CD4-positive, alpha-beta T cell treated with Interferon alpha-2 for 1 hour (primary cell): ENCODE measurements at places on chromosomes 3 and 15.
A peak's percentile ranks its signal among the peaks of the same experiment; 100 is the strongest.

DNA sequence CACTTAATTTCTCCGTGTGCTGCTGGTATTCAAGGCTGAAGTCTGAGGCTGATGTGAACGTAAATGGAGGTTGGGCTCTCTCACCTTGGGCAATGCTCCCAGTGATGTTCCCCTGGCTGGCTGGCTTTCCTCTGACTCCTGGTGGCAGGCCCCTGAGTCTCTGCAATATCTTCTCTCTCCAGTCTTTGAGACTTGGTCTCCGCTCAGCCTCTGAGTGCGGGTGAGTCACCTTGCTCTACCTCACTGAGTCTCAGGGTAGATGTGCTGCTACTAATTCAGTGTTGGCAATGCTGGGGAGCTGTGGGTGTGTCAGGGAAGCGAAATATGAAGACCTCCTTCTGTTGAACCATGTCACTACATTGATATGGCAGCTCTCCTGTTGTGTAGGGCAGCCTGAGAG is 31.3 kb upstream of the TRIM59 start:
- DNase-seq: no peak

DNA sequence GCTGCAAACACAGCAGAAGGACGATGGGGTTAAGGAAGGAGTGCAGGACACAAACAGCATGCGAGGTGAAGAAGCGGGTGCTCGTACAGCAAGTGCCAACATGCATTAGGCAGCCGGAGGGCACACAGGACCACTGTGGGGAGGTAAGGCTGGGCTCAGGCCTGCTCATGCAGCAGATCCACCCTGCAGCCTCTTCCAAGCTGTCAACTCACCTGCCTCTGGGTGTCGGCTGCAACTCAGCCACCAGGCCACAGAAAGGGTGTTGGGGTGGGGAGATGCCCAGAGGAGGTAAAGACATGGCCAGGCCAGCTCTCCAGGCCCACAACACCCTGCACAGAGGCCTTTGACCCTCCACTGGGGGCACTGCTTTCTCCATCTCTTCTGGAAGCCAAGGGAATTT is 44.2 kb downstream of the TGM4 start:
- DNase-seq: no peak

DNA sequence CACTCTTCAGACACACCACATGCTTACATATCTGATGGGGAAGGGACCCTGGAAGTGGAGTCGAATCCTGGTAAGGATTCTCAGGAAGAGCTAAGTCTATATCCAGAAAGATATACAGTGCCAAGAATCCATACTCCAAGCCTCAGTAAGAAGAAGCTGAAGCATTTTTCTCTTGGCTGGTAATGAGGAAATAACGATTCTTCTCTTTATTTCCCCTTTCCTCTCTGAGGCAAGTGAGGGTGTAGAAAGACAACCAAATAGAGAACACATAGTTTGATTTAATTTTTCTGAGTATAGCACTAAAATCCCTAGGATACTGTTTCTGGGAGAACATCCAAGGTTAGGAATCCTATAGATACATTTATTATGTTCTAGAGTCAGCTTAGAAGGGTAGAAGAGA is 857.3 kb downstream of the TUSC7 start:
- no peak for DNase-seq

- no peak for DNase-seq
Measured at GRCh38 chr15:98321896-98322295, 326.4 kb upstream of the IGF1R start.

DNA sequence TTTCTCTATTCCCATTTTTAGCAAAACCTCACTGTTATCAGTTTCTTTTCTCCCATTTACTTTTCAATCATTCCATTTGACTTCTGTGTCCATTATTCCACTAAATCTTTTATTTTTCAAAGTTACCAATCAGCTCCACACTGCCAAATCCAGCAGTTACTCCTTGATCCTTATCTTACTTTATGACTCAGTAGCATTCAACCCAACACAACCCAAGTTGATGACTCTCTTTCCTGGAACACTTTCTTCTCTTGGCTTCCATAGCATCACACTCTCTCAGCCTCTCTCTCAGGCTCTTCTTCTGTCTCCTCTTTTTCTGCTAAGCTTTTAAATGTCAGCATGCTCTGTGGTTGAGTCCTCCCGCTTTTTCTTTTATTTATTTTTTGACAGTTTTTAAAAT is 36.3 kb downstream of the RASGRP1 start:
- no peak for DNase-seq

- no peak for DNase-seq
Measured at GRCh38 chr15:23416349-23417276, 30.4 kb downstream of the GOLGA6L2 start.

DNA sequence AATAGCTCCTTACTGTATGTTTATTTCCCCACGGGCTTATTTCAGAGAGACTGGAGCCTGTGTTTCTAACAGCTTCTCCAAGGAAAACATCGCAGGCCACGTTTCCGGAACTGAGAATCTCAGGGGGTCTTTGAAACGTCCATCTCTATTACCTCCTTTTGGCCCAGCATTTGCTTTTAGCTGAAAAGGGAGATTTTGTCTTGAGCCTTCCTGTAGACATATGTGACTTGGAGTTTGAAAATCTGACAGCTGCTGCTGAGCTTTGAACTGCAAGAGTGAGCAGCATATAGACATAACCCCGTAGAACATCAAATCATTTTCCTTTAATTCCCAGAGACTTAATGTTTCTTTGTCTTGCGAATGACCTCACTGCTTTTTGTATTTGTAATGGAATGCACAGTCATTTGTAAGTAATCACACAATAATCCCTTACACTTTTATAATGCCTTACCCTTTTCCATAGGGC is 54.6 kb downstream of the LPP start:
- DNase-seq: no peak

DNA sequence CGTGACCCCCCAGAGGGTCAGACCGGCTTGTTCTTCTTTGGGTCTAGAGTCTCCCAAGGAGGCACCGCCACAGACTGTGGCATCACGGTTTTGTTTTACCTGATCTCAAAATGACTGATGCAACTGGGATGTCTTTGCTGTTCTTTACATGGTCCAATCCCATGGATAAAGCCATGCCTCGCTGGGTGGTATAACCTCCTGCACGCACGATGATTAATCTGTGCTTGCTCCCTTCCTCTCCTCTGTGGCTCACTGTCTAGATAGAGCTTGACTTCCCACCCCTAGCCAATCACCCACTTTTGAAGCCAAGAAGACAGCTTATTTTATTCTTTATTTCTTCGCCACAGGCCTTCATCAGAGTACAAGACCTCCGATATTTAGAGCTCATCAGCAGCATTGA is 36.6 kb upstream of the RHO start:
- peak; percentile 8 for DNase-seq

DNA sequence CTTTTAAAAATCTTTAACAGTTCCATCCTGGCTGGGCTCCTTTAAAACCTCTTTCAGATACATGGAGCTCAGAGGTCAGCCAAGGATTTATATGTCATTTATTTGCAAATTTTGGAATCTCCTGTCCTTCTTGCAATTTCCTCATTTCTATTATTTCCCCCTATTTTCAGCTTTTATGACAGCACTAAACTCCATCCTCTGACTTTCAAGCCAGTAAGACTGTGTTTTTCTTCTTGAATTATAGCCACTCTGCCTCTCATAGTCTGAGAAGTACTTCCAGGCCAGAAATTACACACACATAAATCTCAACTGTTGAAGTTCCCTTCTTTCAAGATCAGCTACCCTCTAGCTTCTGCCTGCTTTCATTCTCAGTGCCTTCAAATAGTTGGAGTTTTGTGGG is 73.2 kb downstream of the IQCH start:
- DNase-seq: no peak

- DNase-seq: no peak
Measured at GRCh38 chr3:126459763-126460127, 15.9 kb downstream of the ZXDC start.

DNA sequence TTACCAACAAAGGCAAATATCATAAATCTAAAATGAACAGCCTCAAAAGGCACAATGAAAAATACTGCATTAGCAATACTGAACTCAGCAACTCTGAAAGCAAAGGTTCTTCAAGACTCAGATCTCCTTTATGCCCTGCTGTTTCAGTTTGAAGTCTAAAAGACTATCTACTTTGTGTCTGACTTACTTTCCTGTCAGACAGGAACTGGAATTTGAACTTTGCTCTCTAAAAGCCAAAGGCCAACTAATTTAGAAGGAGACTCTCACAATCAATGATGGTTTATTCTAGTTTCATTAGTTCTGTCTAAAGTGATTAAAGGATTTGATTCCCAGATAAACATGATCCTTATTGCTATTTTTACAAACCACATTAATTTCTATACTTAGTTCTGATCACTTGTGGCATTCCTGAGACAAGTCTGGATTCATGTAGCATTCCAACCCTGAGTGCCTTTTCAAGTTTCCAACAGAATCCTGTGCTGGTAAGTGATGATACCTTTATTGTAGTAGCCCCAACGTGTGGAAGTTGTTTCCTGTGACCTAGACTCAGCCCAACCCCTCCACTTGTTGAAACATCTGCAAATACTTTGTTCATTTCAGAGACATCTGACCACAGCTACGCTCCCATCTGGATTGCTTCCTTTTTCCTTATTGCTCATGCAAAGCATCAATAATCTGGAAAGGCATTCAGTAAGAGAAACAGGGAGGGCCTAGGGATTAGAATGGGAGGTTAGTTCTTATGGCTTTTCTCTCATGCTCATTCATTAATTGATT is 14.9 kb upstream of the LEKR1 start:
- DNase-seq: no peak

DNA sequence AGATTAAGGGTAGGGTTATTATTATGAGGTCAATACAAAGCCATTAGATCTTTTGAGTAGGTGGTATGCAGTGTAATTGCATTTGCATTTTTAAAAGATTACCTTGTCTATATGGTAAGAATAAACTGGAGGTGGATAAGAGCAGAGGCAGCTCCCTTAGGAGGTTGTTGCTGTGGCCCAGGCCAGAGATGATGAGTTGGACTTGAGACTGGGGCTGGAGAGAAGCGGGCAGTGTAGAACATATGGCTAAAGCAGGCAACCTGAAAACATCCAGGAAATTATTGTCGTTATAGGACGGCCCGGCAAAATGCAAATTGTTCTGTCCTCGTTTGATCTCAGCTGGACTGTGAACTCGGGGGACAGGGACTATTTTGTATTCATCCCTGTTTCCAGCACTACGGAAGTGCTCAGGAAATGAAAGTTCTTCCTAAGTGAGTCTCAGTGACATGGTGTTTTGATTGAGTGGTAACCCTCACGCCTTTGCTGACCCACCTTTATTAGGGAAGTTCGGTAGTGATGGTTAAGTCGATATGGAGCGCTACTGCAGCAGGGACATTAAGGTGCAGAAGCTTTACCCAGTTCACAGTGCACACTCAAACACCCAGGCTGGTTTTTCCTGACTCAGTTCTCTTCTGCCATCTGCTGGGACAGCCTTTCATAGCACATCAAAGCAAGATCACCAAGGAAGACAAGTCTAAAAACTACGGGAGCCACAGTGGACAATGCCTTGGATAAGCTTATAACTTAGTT is 27.2 kb upstream of the VPS33B start:
- peak; percentile 57 for DNase-seq

DNA sequence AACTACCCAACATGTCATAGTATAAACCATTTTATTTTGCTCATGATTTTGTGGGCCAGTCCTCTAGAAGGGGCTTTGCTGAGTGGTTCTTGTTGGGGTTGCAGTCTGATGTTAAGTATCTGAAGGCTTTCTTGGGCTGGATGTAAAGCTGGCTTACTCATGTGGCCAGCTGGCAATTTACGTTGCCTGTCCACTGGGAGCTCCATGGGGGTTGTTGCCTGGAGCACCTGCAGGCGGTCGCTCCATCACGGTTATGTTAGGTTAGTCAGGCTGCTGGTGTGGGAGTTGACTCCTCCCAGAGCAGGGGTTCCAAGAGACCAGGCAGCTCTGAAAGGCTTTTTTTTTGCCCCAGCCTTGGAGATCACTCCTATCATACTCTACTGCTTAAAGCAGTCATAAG is 98.1 kb downstream of the NR1D2 start:
- no peak for DNase-seq

DNA sequence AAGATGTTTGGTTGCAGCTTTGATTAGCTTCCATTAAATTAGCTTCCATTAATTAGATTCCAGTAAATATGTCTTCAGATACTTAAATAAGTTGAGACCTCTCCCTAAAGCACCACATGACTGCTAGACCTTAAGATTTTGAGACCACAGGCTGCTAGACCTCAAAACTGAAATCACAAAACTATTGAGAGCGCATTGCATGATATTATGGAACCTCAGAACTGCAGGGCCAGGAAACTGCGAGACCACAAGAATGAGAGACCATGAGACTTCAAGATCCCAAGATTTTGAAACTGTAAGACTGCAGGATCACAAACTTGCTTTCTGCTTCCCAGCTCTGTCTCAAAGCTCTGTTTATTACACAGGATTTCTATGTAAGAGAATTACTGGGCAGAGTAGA is 87.4 kb downstream of the TRIM42 start:
- no peak for DNase-seq

DNA sequence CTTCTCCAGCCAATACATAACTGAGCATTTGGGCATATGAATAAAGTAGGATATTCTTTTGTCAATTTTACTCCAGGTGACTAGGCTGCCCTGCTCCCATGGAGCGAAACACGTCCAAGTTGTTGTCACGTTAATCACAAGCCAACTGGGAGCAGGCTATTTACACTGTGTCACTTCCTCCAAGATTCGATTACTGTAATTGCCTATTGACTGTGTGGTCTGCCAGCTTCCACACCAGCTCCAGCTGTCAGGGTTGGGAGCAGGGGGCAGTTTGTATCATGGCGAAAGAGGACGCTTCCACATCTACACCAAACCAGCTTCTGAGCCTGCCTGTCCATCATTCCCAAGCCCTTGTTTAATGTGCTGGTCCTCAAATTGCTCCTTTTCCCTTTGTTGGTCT is 89.2 kb upstream of the RORA start:
- no peak for DNase-seq

DNA sequence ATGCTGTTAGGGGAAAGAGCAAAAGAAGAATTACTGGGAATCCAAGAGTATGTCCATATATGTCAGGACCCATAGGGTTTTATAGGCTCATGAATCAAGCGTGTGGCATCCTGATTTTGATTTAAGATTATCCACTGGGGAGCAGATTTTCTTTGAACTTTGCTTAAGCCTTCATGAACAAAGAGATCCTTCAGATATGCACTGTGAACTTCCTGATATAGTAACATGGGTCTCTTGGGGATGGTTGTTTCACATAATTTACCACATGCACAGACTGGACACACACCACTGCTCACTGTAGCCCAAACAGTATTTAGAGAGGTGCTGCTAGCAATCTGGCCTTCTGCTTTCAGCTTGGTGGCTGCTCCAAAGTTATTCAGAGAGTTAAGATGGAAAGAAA is 200.9 kb upstream of the ZPLD1 start:
- DNase-seq: no peak

DNA sequence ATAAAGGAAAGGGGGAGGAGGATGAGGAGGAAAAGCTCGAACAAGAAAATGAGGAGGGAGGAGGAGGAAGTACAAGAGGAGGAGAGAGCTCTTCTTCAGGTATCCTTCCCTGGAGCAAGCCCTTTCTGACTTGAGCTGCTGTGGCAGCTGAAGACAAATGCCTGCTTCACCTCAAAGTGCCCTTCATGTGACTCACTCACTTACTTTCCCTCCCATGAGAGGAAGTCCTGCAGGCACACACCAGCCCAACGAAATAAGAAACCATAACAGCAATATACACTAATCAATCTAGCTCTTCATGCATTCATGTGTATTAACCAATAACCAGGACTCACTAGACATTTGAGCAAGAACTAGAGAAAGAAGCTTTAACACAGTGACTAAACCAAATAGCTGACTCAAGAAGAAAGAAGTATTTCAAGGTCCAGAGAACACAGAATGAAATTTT is 251.9 kb downstream of the IGSF11 start:
- no peak for DNase-seq
